Motor neuron (in vitro differentiated cells): ENCODE measurements at places on chromosomes 7 and 10.
A peak's percentile ranks its signal among the peaks of the same experiment; 100 is the strongest.

- peak; percentile 34 for ATAC-seq
Measured at GRCh38 chr10:87658321-87658795, 1.3 kb upstream of the PAPSS2 start.

DNA sequence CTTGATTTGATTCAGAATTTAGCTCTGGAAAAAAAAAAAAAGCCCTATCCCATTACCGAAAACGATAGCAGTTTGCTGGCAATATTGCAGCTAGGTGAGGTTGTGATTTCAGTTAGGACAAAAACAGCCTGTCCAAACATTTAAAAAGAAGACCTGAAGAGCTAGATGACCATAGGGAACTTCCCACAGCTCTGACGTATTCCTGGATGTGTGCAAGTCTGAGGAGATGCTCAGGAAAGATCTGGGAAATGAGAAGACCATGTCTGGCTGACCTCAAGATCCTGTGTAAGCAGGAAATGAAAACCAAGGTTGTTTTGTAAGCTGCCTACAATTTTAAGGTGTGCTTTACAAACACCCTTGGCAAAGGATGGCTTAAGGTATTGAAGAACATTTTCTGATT, 88.7 kb downstream of the RAMP3 start:
- no peak for ATAC-seq

- ATAC-seq = no peak
Measured at GRCh38 chr10:61404751-61405150, 48.4 kb downstream of the TMEM26 start.

DNA sequence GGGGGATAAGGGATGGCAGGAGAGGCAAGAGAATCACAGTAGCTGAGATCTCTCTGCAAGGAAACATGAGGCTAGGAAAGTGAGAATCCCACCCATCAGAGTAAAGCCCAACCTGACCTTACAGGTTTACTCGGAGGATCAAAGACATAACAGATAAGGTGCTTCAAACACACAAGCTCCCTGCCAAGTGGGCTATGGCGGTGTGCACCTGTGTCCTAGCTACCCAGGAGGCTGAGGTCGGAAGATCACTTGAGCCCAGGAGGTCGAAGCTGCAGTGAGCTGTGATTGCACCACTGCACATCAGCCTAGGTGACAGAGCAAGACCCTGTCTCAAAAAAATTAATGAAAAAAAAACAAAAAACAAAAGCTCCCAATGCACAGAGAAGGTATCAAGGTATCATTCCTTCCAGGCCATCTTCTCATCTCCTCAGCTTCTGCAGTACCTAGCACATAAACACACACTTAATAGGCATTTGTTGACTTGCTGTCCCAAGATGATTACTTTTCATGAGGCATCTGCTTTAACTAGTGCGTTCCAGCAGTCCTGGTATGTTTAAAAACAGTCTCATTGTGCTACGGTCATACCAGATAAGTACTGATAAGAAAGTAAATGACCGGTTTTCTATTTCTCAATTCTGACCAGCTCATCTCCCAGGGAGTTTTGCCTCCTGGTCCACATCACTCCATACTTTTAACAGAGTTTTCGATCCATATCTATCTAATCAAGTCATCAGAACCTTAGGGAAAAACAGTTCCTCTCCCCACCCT, 13.3 kb downstream of the GNA12 start:
- ATAC-seq = no peak

- ATAC-seq = no peak
Measured at GRCh38 chr10:44939691-44940401, 19.8 kb upstream of the RASSF4 start.

GRCh38 chr10:49194212-49194920, 6.2 kb upstream of the TMEM273 start:
- ATAC-seq = no peak

- no peak for ATAC-seq
Measured at GRCh38 chr7:134513169-134513752, 14.1 kb upstream of the AKR1B10 start.

DNA sequence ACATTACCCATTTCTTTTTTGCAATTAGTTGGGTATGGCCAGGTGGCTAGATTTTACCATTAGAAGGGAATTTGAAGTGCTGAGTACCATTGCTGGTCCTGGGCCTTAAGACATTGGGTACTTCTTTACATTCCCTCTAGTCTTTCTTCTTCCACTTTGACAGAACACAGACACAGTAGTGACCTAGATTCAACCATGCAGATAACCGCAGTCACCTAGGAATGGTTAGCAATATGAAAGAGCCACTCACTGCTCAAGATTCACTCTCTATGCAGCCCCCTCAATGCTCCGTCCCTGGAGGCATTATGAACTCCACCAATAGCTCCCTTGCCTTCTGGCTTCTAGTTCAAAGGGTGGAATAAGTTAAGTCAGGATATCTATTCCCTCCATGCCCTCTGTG, 16.2 kb upstream of the PON1 start:
- ATAC-seq = no peak

GRCh38 chr7:16430133-16430532, 8.8 kb upstream of the CRPPA start:
- ATAC-seq = no peak

- no peak for ATAC-seq
Measured at GRCh38 chr7:151702961-151703360, 174.0 kb downstream of the PRKAG2 start.

- no peak for ATAC-seq
Measured at GRCh38 chr7:155402941-155403340, 55.0 kb upstream of the EN2 start.

DNA sequence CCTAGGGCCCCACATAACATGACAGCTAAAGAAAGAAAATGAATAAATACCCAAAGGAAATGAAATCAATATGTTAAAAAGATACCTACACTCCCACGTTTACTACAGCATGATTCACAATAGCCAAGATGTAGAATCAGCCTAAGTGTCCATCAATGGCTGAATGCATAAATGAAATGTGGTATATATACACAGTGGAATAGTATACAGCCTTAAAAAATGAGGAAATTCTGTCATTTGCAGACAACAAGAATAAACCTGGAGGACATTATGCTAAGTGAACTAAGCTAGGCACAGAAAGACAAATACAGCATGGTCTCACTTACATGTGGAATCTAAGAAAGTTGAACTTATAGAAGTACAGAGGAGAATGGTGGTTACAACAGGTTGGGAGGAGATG, 102.9 kb downstream of the ST8SIA6 start:
- ATAC-seq = no peak

GRCh38 chr10:93722550-93722949, 20.2 kb upstream of the FRA10AC1 start:
- ATAC-seq = peak; percentile 39

DNA sequence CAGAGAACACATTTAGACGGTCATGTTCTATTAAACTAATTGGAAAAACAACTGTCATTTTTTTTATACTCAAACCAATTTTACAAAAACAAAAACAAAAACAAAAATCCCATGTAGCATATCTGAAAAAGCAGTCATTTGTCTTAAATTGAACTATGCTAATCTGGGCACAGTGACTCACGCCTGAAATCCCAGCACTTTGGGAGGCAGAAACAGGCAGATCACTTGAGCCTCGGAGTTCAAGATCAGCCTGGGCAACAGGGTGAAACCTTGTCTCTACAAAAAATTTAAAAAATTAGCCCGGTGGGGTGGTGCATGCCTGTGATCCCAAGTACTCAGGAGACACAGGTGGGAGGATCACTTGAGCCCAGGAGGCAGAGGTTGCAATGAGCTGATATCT, 253.4 kb downstream of the DOCK4 start:
- no peak for ATAC-seq

DNA sequence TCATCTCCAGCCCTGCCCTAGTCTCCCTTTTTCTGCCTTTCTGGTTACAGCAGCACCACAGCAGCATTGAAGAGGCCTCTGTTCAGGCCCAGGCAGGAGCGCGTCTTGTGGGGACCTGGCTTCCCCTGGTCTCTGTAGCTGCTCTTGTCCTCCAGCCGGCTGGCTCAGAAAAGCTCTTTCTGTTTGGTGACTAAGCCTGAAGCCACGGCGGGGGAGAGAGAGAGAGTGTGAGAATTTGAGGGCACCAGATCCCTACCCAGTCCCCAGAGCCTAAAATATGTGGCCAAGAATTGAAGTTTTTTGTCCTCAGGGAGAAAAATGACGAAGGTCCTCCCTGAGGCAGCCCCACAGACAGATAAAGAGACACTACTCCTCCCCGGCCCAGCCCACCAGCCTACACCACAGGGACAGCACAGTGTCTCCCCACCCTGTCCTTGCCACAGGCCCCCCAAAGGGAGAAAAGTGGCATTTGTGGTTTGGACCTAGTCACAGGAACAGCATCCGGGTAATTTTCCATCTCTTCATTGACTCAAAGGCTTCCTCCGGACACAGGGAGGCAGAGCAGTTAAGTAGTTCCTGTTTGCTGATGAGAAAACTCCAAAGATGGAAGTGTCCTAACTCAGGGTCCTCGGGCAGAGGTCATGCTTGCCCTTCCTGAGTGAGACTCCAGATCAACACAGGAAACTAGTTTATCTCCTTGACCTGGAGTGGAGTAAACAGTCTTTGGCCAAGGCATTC, 13.3 kb upstream of the FAM180A start:
- no peak for ATAC-seq

DNA sequence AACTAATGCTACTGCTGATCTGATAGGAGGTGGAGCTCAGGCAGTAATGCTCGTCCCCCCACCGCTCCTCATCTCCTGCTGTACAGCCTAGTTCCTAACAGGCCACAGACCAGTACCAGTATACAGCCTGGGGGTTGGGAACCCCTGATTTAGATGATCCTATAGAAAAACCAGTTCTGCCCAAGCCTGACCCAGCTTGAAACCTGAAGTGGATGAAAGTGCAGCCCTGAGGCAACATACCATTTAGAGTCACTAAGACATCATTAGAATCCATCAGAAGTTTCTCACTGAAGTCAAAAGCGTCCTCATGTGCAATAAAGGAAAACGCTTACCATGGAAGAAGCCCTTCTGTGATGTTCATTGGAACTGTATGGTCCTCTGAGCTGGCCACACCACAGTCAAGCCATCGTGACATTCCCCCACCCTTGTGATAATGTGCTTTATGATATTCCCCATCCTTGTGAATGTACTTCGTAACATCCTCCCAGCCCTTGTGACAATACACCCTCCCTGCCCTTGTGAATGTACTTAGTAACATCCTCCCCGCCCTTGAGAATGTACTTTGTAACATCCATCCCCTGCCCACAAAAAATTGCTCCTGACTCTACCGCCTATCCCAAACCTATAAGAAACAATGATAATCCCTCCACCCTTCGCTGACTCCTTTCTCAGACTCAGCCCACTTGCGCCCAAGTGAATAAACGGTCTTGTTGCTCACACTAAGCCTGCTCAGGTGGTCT, 65.9 kb upstream of the HECTD2 start:
- ATAC-seq = no peak

DNA sequence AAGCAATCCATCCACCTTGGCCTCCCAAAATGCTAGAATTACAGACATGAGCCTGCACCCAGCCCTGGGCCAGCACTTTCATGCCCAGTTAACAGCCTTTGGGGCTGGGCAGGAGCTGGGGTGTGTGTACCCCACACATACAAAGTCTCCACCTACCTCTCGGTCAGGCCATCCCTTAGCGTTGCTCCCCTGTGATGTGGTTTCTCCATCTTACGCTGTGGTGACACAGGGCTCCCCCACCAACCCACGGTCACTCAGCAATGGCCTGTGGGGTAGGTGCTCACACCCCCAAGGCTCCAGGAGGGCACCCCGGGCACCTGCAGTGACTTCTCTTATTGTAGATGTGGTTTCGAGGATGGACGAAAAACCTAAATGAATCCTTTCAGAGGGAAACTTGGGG, 58.8 kb downstream of the ASB13 start:
- no peak for ATAC-seq

- peak; percentile 12 for ATAC-seq
Measured at GRCh38 chr10:3068968-3069737, 1.8 kb downstream of the PFKP start.

DNA sequence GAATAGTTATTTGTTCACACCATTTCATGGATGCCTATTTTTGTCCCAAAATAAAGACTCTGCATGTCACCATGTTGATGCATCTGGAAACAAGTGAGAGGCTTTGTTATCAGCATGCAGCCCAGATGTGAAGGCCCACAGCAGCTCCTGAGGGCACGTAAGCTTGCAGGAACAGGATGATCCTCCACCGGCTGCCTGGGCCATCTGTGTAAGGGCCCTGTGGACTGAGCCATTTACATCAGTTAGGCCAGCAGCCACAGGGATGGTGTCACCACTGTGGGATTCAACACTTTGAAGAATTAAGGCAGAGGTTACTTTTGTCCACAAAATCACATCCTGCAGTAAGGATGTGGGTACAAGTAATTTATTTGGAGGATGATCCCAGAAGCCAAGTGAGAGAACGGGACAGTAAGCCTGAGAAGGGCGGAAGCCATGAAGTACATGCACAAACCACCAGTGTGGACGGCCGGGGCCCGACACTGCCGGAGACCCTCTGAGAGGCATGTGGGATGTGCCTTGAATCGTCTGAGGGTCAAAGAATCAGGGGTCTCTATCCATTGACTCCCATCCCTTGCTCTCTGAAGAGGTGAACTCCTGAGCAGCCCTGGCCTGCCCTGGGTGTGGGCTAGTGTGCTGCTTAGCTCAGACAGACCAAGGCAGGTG, 609.7 kb downstream of the DNAJB6 start:
- ATAC-seq = no peak

GRCh38 chr10:70053218-70053840, 683 bp downstream of the MACROH2A2 start:
- ATAC-seq = peak; percentile 37
